Activated CD4-positive, CD25-positive, alpha-beta regulatory T cell treated with anti-CD3 and anti-CD28 coated beads, Interleukin-2, amount 50 U/mL, for 16 hours (primary cell): ENCODE measurements at places on chromosomes 4 and X.

DNA sequence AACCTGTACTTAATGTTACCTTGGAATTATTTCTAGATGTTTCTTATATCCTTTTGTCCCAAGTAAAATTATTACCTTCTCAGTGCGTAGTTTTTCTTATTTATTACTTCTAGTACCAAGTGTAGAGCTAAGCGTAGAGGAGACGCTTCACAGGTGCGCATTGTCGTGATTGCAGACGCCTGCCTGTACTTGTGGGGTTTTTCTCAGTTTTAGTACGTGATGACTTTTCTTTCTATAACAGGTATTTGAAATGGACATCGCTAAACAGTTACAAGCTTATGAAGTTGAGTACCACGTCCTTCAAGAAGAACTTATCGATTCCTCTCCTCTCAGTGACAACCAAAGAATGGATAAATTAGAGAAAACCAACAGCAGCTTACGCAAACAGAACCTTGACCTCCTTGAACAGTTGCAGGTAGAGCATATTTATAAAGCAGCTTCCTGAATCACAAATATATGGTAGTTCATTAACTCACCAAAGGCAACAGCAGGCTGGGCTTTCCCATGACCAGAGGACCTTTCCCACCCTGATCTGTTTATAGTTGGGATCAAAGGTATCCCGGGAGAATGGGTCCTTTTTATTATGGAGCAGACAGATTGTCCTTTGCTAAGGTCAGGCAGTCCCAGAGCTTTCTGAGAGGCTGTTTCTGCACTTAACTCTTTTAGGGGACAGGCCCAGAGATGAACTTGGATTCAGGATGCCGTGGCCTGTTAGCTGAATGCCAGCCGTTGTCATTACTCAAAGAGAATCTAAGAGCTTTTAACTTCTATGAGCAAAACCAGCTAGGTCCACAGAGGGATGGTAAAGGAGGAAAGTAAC, 172.9 kb downstream of the PTTG2 start:
- DNase-seq = no peak

DNA sequence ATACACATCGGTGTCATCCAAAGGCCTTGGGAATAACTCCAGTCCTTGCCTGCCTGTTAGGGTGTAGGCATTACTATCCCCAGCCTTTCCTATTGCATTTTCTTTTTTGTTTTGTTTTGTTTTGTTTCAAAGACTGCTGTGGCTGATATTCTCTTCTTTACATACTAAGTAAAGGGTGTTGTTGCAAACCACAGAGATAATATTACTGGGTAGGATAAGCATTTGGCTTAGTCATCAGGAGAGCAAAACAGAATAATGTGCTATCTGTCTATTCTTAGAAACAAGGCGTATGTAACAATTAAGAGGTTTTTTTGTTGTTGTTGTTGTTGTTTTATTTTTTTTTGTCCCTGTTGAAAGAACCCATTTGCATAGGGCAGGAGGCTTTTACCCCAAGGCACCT, 41.8 kb downstream of the UGT2B28 start:
- no peak for DNase-seq

DNA sequence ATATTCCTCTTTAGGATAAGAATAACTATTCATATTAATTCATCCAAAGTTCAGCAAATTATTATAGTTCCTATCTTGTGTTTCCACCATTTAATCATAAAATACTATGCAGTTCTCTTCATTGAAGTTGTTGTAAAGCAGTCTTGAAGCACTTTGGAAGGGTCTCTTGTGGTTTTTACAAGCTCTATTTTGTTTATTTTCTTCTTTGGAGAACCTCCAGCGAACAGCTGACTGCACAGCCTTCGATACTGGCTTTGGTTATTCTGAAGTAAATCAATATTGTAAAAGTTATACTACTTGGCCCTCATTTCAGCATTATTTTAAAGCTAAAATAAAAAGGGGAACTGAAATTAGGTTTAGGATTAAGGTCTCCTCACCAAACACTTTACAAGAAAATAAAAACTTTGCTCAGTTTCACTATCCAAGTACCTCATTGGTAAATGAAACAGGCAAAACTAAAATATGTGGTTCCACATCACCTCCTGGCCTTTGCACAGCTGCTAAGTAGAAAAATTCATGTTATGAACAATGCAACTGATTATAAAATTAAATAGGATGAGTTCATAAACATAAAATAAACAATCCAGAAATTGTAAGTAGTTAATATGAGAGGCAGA, 1629.2 kb upstream of the ADGRL3 start:
- DNase-seq = no peak

DNA sequence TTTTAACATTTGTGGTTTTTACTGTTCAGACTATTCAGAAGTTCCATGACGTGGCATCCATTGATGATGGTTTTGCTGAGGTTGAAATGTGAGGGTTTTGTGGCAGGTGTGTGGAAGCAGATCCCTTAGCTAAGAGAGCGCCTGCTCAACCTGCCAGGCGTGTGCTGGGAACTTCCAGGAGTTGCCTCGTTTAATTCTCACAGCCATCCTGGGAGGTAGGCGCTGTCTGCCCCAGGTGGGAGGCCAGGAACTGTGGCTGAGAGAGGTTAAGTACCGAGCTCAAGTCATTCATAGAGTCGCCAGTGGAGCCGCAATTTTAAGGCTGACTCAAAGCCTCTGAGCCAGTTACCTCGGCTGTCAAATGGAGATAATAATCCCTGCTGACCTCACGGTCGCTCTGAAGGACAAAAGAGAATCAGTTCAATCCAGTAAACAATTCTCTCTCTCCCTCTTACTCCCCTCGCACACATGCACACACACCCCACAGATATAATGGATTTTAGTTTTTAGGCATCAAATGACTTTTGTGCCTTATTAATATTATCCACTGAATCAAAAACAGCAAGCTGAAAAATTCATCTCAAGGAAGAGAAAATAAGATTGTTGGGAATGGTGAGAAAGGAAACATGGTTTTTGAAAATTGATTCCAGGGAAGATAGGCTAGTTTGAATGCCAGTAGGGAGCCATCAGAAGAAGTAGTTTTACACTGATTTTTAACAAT, 171.3 kb downstream of the PTTG2 start:
- DNase-seq = peak; percentile 67

GRCh38 chr4:142598132-142598531, 248.0 kb downstream of the INPP4B start:
- DNase-seq = no peak

- no peak for DNase-seq
Measured at GRCh38 chr4:13160920-13161319, 323.2 kb downstream of the RAB28 start.

- no peak for DNase-seq
Measured at GRCh38 chr4:150960079-150960478, 55.0 kb downstream of the LRBA start.

DNA sequence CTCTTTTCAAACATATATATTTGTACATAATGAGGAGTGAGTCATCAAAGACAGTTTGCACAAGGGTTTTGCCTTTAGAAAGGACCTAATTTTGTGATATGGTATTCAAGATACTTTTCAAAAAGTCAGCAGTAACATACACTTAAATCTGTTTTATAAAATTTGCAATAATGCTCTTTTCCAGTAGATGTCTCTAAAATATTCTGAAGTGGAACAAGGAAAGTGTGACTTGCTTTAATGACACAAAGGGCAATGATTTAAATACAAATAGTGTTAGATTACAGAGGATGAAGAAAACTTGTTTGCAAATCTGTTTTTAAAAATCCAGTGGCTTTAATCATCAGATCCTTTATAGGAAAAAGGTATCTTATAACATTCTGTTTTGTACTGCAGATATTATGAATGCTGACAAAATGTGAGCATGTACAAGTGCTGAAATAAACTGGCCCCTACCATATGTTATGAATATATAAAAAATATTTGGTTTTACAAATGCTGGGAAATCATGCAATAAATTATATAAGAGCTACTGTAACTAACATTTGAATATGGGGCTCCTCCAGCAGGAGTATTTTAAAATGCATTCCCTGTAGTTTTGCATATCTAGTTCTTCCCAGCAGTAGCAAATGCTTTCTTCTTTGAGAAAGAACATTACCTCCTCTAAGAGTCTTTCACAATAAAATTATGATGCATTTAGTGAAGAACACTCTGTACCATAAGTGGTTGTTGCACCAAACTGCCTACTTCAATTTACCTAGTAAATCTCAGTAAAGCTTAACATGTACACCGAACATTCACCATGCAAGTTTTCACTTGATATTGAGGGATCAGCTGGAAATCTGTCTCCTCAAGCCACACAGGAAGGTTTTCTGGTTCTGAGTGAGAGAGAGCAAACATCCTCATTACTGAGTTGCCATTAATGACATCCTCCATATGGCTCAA, 20.2 kb downstream of the MMRN1 start:
- DNase-seq = no peak

- DNase-seq = no peak
Measured at GRCh38 chr4:168735735-168736134, 238.9 kb downstream of the PALLD start.

GRCh38 chr4:167185465-167185864, 48.8 kb downstream of the SPOCK3 start:
- DNase-seq = no peak

DNA sequence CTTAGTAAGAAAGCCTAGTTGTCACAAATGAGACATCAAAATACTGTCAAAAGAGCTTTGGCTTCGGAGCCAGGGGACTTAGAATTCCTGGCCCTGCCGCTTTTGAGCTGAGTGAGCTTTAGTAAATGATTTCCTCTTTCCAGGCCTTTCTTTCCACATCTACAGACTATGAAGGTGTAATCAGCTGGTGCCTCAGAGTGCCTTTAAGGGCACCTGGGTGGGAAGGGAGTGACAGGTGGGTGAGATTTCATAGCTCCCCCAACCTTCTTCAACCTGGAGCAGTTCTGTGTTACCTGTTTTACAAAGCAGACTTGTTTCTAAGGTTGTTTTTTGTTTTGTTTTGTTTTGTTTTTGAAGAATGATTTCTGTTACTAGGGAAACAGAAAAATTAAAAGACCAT, 154.7 kb upstream of the BOD1L1 start:
- no peak for DNase-seq
